Lung microvascular endothelial cell (primary cell): ENCODE measurements at places on chromosomes 4 and X. TPM values are rescaled to one million over a fixed set of nuclear protein-coding genes. Genes with fewer than 3 reads are reported as not detected.

The NAP1L3 gene
- total RNA-seq: 0.44 and 1.4 TPM in 2 replicates

The BRS3 gene
- total RNA-seq: not detected in 2 replicates

The MAGEB10 gene
- total RNA-seq: not detected in 2 replicates

The SYN1 gene
- under 0.01 TPM in 1 of 2 replicates, not detected in the other for total RNA-seq

The QRFPR gene
- total RNA-seq: 0.40 and 0.44 TPM in 2 replicates

The RHOH gene
- total RNA-seq: 0.22 TPM in 1 of 2 replicates, not detected in the other

The STPG2 gene
- total RNA-seq: under 0.01 TPM in 1 of 2 replicates, not detected in the other

The APBB2 gene
- 18.5 and 24.4 TPM in 2 replicates for total RNA-seq

The PABPC1L2B gene
- not detected in 2 replicates for total RNA-seq

The ATP11C gene
- 62.8 and 67.3 TPM in 2 replicates for total RNA-seq

The AFM gene
- not detected in 2 replicates for total RNA-seq

The SCD5 gene
- total RNA-seq: 31.0 and 32.0 TPM in 2 replicates

The PCDH18 gene
- total RNA-seq: under 0.01 and 0.22 TPM in 2 replicates

The SAGE1 gene
- total RNA-seq: not detected in 2 replicates
